ENCODE measurements at places on chromosomes 11 and 22.

- no peak for DNase-seq
These were observed 50.8 kb upstream of the CCDC90B start for GRCh38 chr11:83336993-83337392.

- no peak for DNase-seq
These were observed 88.7 kb downstream of the STIM1 start for GRCh38 chr11:3944198-3944597.

GRCh38 chr22:32839831-32840584 lies 38.5 kb downstream of the TIMP3 start:
- no peak for DNase-seq

GRCh38 chr22:48068323-48068885 lies 1306.0 kb downstream of the TBC1D22A start:
- no peak for DNase-seq

DNA sequence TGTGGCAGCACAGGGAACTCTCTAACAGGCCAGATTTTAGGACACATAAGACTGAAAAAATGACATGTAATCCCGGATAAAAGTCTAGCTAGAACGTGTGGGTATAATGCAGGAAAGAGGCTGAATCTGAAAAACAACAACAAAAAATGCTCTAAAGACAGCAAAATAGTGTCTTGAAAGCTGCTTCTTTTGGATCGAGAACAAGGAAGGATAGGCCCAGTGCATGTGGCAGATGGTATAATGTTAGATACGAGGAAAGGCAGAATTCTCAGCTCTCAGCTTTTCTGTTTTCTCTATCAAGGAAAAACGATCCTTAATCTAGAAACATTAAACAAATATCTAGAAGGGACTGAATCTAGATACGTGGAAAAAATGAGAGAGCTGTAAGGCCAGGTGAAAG lies 33.8 kb upstream of the PARVA start:
- no peak for DNase-seq

GRCh38 chr11:113065330-113065729 lies 104.1 kb downstream of the NCAM1 start:
- DNase-seq = no peak

DNA sequence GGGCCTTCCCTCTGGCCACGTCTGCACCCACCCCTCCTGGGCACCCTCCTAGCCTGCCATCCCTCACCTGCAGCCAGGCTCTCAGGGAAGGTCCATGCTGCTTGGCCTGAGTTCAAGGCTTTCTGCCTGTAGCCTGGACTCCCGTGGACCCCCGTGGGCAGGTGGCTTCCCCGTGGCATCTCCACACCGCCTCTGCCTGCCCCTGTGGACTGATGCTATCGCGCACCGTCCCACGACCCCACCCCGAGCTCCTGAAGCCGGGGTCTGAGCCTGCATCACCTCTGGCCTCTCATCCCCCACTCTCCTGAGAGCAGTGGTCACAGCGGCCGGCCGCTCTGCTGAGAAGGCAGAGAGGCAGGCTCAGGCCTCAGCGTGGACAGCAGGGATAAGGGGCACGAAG lies 4.5 kb downstream of the IFITM5 start:
- no peak for DNase-seq

DNA sequence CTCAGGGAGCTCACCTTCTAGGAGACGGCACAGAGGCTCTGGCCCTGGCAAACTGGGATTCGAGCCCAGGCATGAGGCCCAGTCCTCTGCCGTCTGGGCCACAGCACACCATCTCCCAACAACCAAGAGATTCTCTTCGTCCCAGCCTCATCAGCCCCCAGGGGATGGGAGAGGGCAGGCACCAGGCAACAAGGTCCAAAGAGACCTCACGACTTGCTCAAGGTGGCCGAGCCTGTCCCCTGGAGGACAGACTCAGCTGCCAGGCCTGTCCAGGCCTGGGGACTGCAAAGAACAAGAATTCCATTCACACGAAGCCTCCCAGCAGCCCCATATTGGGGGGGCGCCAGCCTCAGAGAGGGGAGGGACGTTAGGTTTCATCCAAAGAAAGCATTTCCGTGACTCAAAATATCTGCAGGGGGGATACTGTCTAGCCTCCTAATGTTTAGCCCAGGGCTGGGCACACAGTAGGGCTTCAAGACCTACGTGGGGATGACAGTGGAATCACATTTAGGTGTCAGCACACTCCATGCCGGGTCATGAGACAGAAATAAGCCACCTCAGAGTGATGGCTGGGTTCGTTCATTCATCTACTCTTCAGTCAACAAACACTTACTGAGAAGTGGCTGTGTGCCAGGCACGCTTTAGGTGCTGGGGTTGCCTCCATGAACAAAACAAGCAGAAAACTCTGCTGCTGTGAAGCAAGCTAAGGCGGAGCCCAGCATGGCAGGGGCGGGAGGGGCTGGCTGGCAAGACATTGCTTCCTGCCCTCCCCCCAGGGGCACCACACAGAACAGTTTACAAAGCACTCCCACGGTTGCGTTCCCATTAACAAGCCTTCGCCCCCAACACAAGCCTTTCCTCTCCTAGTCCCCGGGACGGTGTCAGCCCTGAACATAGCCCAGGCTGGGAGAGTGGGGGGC lies 1.2 kb downstream of the CARNS1 start:
- peak; percentile 94 for DNase-seq

DNA sequence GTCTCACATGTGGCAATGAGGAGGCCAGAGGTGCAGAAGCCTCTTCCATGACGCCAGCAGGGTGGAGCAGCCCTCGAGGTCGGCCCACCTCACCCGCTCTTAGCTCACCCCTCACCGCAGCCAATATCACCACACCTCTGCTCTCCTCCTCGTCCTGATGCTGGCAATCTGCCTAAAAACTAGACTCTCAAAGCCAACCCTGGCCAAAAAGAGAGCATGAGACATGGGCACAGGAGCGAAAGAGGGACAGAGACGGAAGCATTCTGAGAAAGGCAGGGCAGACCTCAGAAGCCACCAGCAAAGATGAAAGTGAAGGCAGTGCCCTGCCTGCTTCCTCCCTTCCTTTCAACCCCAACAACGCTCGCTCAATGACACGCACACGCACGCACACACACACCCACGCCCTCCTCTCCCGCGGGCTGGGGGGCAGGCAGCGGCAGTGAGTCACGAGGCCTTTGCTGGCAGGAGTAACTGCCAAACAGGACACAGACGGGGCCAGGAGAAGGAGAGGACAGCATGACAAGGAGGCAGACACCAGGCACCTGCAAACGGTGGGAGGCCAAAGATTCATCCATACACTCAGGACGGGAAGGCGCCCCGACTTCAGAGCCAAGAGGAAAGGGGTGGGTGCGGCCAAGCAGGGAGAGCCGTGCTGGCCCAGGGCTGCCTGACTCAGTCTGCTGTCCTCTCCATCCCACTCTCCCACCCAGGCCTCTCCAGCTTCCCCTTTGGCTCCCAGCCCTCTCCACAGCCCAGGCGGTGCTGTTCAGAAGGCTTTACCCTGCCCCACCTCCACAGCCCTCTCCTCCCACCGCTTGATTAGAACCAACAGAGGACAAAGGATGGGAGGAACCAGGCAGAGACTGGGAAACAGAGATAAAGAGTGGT lies 11.4 kb downstream of the IGSF9B start:
- DNase-seq = peak; percentile 86

DNA sequence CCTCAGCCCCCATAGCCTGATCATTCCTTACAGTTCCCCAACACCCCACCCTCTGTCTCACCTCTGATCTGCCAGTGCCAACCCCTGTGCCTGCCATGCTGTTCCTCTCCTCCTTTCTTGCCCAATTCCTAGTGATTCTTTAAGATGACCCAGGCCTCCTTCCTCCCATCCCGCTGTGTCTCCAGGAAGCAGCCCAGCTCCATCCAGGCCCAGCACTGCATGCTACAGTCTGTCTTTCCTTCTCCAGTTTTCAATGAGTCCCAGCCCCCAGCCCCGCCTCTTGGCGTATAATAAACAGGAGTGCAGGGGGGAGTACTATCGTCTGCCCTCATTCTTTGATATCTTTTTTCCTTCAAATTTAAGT lies 12.3 kb downstream of the LTBP3 start:
- no peak for DNase-seq

DNA sequence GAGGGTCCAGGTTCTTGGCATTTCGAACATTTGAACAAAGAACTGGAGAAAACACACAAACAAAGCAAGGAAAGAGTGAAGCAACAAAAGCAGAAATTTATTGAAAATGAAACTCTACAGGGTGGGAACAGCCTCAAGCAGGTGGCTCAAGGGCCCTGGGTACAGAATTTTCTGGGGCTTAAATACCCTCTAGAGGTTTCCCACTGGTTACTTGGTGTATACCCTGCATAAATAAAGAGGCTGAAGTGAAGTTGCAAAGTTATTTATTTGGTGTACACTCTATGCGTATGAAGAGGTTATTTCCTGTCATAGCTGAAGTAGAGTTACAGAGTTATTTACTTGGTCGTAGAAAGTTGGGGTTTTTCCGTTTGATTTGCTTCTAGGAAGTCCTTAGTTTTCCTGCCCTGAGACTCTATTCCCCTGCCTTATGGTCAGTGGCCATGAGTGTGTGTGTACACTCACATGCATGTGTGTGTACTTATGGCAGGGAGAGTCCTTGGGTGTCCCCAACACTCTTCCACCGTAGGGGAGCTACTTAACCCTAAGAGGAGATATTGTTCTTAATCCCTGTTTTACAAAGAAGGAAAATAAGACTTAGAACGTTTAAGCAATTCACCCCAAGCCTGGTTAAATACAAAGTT lies 5.6 kb upstream of the SMCO4 start:
- DNase-seq = no peak

DNA sequence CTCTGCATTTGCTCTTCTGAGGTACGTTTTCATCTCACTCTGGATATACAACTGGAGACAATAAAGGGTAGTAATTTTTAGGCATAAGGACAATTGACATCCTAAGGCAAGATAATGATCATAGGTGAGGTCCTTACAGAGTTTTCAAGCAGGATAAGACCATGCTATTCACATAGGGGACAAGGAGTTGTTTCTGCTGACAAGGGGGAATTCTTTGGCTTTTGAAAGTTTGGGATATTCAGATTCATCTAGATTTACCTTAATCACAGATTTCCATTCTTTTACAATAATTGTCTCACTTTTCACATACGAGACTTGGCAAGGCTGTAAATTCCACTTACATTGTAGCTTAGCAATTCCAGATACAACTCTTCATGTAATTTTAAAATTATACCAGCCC lies 256.2 kb downstream of the AASDHPPT start:
- no peak for DNase-seq

DNA sequence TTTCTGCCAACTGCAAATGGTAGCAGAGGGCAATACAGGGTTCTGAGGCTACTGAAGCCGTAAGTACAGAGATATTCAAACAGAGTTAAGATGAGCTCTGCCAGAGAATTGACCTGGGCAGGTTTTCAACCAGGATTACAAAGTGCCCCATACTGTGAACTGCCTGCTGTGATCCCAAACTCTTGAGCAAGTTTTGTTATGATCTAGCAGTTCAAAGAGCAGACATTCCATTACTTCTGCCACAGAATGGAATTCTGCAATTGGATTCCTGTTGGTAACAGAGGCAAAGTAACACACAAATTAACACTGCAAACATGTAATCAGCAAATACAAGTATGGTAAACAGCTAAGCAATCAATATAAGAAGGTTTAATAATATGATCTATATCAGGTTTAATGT lies 31.2 kb downstream of the ALG9 start:
- DNase-seq = no peak

GRCh38 chr22:22207845-22208564 lies 36.6 kb upstream of the VPREB1 start:
- peak; percentile 61 for DNase-seq

DNA sequence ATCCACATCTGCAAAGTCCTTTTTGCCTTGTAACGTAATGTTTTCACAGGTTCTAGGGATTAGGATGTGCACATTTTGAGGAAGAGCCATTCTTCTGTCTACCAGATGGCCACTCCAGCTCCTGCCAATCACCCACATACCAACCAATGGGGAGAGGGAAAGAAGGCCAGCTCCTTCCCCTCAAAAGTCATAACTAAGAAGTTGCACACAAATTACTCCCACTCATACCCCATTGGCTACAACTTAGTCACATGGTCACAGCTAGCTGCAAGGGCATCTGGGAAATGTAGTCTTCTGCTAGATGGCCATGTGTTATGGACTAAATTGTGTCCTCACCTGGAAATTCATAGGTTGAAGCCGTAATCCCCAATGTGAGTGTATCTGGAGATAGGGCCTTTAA lies 15.4 kb upstream of the MYOD1 start:
- no peak for DNase-seq

GRCh38 chr11:77203901-77204753 lies 76.1 kb downstream of the MYO7A start:
- no peak for DNase-seq

- no peak for DNase-seq
These were observed 49.5 kb downstream of the LMO2 start for GRCh38 chr11:33842236-33842915.

GRCh38 chr11:75155570-75156422 lies 4.9 kb downstream of the SLCO2B1 start:
- no peak for DNase-seq

- DNase-seq = no peak
These were observed 107.1 kb downstream of the NAT10 start for GRCh38 chr11:34212566-34212965.

DNA sequence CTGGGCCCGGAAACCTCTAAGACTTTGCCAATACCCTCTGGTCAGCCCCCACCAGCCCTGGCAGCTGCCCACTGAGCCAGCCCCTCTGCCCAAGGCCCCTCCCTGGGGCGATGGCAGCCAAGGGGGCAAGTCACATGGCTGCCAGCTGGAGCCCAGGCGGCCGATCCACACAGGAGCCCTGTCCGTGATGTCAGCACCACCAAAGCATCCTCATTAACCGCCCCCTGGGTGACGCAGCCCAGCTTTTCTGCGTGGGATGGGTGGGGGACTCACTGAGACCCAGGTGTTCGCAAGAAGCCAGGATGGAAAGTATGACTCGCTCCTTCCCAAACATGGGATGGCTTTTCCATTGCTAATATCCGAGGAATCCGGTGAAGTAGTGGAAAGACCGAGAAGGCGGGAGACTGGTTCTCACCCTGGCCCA lies 46.6 kb upstream of the WNT7B start:
- no peak for DNase-seq

DNA sequence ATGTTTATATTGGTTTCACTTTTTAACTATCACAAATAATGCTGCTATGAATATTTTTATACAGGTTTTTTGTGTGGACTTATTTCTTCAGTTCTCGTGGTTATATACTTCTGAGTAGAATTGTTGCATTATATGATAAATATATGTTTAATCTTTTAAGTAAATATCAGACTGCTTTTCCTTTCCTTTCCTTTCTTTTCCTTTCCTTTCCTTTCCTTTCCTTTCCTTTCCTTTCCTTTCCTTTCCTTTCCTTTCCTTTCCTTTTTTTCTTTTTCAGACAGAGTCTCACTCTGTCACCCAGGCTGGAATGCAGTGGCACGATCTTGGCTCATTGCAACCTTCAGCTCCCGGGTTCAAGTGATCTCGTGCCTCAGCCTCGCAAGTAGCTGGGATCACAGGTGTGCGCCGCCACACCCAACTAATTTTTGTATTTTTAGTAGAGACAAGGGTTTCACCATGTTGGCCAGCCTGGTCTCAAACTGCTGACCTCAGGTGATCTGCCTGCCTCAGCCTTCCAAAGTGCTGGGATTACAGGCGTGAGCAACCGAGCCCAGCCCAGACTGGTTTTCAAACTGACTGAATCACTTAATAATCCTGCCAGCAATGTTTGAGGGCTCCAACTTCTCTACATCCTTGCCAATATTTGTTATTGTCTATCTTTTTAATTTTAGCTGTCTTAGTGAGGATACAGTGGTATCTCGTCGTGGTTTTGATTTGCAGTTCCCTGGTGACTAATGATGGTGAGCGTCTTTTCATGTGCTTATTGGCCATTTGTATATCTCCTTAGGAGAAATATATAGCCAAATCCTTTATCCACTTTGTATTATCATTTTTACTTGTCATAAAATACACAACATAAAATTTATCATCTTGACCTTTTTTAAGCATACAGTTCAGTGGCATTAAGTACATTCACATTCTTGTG lies 21.9 kb downstream of the HTR3B start:
- DNase-seq = no peak

Measured in CD4-positive, alpha-beta T cell treated with Interleukin-4 for 4 hours (primary cell).